ENCODE measurements at places on chromosomes 13 and 19. TPM values are rescaled to one million over a fixed set of nuclear protein-coding genes. Genes with fewer than 3 reads are reported as not detected.

Gene SPATA13
- 34.4 TPM for total RNA-seq

Gene ELAVL1
- total RNA-seq, result 65.9 TPM

Gene SIGLEC14
- 11.8 TPM for total RNA-seq

Gene VSIG10L
- 2.1 TPM for total RNA-seq

DNA sequence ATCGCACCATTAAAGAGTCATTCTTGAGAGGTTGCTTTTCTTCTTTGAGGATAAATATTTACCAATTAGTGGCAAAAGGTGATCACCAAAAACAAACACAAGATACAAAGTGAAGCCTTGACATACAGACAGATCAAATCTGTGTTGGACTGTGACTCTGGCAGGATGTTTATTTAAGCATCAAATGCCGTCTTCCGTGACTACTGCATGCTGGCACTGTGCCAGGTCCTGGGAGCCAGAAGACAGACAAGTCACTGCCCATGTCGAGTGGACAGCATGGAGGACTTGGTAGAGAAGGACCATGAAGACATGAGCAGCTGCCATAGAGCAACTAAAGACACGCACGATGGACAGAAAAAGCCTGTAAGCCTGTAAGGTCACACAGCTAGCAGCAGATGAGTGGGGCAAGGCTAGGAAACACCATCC is 92.8 kb upstream of the FARP1 start:
- H3K27ac ChIP-seq, result no peak overlapping the region
- H3K36me3 ChIP-seq, result no peaks in the 10 kb centered on the region
- no peak overlapping the region for H3K4me3 ChIP-seq
- H3K27me3 ChIP-seq, result no peaks in the 10 kb centered on the region
- H3K4me1 ChIP-seq, result peaks cover 4% of the 10 kb centered on the region
- no peak for DNase-seq

- H3K4me3 ChIP-seq, result no peak overlapping the region
- H3K27me3 ChIP-seq, result no peaks in the 10 kb centered on the region
- DNase-seq, result no peak
- no peak overlapping the region for H3K27ac ChIP-seq
These were observed 5.7 kb upstream of the RXFP2 start for GRCh38 chr13:31733647-31734046.

- H3K27me3 ChIP-seq, result no peaks in the 10 kb centered on the region
- no peaks in the 10 kb centered on the region for H3K4me1 ChIP-seq
- no peaks in the 10 kb centered on the region for H3K36me3 ChIP-seq
- H3K27ac ChIP-seq, result no peak overlapping the region
- H3K4me3 ChIP-seq, result no peak overlapping the region
- no peak for DNase-seq
These were observed 43.3 kb upstream of the PCDH8 start for GRCh38 chr13:52891706-52892105.

GRCh38 chr13:26816881-26817280 is 56.3 kb upstream of the GPR12 start:
- no peak overlapping the region for H3K27ac ChIP-seq
- no peaks in the 10 kb centered on the region for H3K36me3 ChIP-seq
- H3K27me3 ChIP-seq, result no peaks in the 10 kb centered on the region
- no peak overlapping the region for H3K4me3 ChIP-seq
- DNase-seq, result no peak
- no peaks in the 10 kb centered on the region for H3K4me1 ChIP-seq

DNA sequence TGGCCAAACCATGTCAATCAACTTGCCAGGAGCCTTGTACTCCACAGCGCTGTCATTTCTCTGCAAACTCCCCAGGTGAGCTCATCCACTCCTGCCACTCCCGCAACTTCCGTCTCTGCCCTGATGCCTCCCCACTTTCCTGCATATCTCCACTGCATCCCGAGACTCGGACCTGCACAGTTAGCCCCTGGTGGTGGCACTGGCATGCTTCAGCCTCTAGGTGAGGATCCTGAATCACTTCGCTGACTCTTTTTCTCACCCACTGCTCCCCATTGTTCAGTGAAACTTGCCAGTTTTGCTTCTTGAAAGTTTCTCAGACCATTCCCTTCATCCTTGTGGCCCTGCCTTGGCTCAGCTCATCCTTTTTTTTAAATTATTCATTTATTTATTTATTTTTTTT is 3.4 kb upstream of the CTU1 start:
- H3K4me1 ChIP-seq, result peaks cover 15% of the 10 kb centered on the region
- no peaks in the 10 kb centered on the region for H3K36me3 ChIP-seq
- no peak overlapping the region for H3K4me3 ChIP-seq
- H3K27me3 ChIP-seq, result no peaks in the 10 kb centered on the region

GRCh38 chr13:114049026-114049425 is 75.2 kb upstream of the C13orf46 start:
- H3K27me3 ChIP-seq, result no peaks in the 10 kb centered on the region
- no peak overlapping the region for H3K4me3 ChIP-seq
- H3K27ac ChIP-seq, result no peak overlapping the region

DNA sequence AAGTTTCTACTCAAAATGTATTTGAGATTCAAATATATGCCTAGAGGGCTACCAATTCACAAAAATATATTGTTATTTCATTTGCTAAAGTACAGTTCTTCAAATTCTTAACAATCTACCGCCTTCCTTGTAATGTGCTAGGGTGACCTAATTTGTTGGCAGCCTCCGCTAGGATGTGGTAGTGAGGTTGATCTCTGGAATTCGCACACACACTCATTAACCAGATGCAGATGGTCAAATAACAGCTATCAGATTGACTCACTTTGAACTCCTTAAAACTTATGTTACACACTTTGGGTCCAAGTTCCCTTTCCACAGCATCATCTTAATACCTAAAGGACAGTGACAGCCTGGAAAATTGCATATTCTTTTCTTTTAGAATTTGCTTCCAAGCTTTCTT is 367.3 kb downstream of the DCT start:
- no peaks in the 10 kb centered on the region for H3K36me3 ChIP-seq
- DNase-seq, result no peak
- no peak overlapping the region for H3K4me3 ChIP-seq
- H3K27me3 ChIP-seq, result no peaks in the 10 kb centered on the region

DNA sequence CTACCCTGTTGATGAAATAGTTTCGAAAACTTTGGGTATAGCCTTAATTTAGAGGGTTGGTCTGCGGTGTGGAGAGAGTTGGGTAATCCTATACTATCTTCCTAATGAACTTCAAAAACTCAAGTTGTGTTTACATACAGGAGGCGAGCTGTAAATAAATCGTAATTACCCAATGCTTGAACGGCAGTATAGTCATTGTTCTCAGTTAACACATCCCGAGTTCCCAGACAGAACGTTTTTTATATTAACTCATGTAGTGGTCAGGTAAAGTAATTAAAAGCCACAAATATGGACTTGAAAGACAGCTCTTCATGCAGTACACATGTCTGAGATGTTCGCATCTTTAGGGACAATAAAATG is 1.5 kb downstream of the PDS5B start:
- H3K4me3 ChIP-seq, result peak overlapping the region; percentile 74
- no peak for DNase-seq
- peak overlapping the region; percentile 82 for H3K27ac ChIP-seq
- peaks cover 20% of the 10 kb centered on the region for H3K4me1 ChIP-seq
- no peaks in the 10 kb centered on the region for H3K36me3 ChIP-seq
- H3K27me3 ChIP-seq, result no peaks in the 10 kb centered on the region

DNA sequence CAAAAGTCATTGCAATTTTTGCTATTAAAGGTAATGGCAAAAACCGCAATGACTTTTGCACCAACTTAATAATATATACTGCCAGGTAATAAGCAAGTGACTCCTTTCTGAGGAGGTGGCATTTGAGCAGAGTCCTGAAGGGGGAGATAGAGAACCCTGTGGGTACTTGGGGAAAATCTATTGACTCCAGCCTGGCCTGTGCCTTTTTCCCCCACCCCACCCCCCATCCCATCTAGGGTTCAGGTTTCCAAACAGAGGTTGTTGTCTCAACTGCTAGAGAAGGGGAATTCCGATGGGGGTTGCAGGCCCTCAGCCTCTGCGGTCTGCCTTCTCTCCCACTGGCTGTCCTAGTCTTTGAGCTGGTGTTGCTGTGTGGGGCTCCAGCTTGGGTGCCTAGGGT is 11.5 kb downstream of the S1PR2 start:
- no peaks in the 10 kb centered on the region for H3K4me1 ChIP-seq
- no peak overlapping the region for H3K4me3 ChIP-seq
- H3K27me3 ChIP-seq, result no peaks in the 10 kb centered on the region
- H3K36me3 ChIP-seq, result peaks cover 13% of the 10 kb centered on the region

DNA sequence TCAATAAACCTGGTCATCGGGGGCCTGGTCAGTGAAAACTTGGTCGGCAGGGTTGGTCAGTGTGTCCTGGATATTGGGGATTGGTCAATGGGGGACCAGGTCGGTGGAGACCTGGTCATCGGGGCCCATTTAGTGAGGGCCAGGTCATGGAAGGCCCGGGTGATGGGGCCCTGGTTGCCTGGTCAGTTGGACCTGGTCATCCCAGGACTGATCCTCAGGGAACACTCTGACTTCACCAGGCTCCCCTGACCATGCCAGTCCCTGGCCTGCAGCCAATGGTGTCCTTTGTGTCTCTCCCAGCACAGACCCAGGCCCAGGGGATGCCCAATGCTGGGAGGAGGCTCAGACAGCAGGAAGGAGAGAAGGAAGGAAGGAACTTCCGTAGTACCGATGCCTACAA is 42.1 kb upstream of the TPM4 start:
- no peak for DNase-seq
- no peak overlapping the region for H3K4me3 ChIP-seq
- H3K27ac ChIP-seq, result no peak overlapping the region
- no peaks in the 10 kb centered on the region for H3K27me3 ChIP-seq

Data from upper lobe of right lung (tissue), 1 donor.